Activated T-helper 2 cell treated with anti-CD3 and anti-CD28 coated beads, Interferon-gamma antibody, Interleukin-2, Interleukin-4, amounts not matched to agents 10 μg/mL and 5 μg/mL and 100 μg/mL, durations not matched to agents 14 hours and 24 hours and 36 hours (primary cell): ENCODE measurements at places on chromosomes 2 and 18. TPM values are rescaled to one million over a fixed set of nuclear protein-coding genes. Genes with fewer than 3 reads are reported as not detected.
A peak's percentile ranks its signal among the peaks of the same experiment; 100 is the strongest.

Gene UGT1A1
- not detected in 2 replicates for total RNA-seq

Gene SRD5A2
- total RNA-seq = not detected in 2 replicates

Gene ACTG2
- total RNA-seq = 0.14 and 0.21 TPM in 2 replicates

Gene ASAP2
- 0.74 and 0.96 TPM in 2 replicates for total RNA-seq

Gene NCK2
- 72.4 and 73.9 TPM in 2 replicates for total RNA-seq

DNA sequence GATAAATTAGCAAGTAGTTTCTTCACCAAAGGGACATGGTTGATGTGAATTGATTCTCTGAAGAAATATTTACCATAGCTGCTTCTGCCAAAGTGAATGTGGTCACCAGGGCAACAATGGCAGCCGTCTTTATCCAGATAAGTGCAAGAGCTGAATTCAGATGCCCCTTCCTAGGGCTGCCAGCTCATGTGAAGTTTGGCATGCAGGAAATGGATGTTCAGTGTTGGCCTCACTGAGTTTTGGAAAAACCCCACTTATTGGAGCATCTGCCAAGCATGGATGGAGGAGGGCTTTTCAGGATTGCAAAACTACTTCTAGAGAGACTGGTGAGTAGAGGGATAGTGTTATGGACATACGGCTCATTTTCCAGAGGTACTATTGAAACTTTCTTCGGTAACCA is 80.8 kb downstream of the FMNL2 start:
- DNase-seq = no peak
- H3K36me3 ChIP-seq = peaks cover 10% of the 10 kb centered on the region
- no peak overlapping the region for H3K4me3 ChIP-seq
- H3K27me3 ChIP-seq = peaks cover 2% of the 10 kb centered on the region

DNA sequence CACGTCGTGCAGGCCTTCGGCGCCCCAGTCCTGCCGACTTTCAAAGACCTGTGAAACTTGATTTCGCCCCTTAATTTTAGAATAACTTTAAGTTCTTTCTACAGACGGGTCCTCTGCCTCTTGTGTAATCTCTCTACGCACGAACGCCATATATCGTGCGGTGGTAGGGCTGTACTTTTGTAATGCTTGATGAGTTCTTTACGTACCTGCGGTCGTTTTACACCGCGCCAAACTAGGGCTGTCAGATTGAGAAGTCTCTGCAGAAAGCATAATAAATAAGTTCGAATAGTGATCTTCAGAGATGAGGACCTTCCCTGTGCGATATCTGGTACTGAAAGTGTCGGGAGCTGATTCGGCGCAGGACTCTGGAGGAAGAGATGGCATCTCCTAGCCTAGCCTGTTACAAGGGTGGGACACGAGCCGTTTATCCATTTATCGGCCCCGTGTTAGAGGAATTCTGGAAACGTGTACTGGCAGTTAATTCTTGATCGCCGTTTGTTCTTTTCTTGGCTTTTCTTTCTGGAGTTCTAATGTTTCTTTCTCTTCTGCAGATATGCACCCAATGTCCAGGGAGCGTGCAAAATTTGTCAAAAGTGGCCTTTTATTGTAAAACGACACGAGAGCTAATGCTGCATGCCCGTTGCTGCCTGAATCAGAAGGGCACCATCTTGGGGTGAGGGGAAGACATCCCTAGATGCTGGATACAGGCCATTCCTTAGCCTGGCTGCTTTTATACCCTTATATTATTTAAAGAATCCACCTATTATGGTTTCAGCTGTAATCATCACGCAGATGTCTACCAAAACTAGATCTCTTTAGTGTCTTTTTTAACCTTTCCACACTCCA is 781 bp upstream of the SLC5A6 start:
- H3K27ac ChIP-seq = peak overlapping the region; percentile 99
- no peak for DNase-seq
- H3K4me3 ChIP-seq = peak overlapping the region; percentile 98
- H3K36me3 ChIP-seq = peaks cover 64% of the 10 kb centered on the region
- no peaks in the 10 kb centered on the region for H3K27me3 ChIP-seq
- peaks cover 33% of the 10 kb centered on the region for H3K4me1 ChIP-seq

DNA sequence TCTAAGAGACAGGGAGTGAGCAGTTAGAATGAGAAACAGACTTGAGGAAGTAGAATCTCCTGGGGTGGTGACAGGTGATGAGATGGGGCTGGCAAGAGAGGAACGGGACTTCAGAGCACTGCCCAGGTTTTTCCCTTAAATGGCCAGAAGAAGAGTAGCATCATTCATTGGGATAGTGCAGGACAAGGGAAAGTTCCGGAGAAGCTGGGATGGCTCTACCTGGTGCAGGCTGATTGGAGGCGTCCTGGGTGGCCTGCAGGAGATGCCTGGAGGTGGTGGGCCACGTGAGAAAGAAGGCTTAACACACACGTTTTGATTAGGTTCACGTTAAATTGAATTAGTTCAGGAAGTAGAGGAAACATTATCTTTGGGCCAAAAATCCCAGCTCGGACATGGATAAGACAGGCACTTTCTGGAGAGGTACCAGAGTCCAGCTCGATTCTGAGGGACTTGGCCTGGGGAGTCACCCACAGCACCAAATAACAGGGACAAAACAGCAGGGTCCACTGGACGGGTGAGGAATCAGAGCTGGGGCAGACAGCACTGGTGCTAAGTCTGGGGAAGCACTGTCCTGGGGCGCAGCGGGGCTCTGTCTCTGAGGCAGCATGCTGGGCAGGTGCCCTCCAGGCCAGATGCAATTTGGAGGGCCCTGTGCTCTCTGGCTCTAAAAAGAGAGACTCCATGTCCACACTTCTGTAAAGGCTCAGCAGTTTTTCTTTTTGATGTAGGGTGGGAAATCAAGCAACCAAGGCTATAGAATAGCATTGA is 512.3 kb upstream of the RAB6C start:
- H3K27ac ChIP-seq = no peak overlapping the region
- no peak overlapping the region for H3K4me3 ChIP-seq
- H3K4me1 ChIP-seq = no peaks in the 10 kb centered on the region
- no peaks in the 10 kb centered on the region for H3K27me3 ChIP-seq
- DNase-seq = no peak

DNA sequence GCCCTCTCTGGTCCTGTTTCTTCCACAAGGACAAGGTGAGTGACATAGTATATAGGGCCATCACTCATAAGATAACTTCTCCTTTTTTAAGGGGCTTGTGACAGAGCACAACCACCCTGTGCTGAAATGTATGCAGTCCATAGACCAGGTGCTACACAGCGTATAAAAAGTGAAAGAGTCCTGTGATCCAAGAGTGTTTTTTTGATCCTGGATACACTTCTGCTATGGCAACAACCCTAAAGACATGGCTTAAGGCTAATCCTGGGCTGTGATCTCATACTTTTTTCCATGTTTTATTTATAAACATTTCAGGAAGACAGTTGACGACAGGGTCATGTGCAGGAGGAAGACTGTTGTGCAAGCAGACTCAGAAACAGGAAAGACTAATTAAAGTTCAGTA is 400.5 kb upstream of the TCF4 start:
- no peak for DNase-seq
- no peaks in the 10 kb centered on the region for H3K4me1 ChIP-seq
- no peak overlapping the region for H3K4me3 ChIP-seq
- H3K36me3 ChIP-seq = no peaks in the 10 kb centered on the region

DNA sequence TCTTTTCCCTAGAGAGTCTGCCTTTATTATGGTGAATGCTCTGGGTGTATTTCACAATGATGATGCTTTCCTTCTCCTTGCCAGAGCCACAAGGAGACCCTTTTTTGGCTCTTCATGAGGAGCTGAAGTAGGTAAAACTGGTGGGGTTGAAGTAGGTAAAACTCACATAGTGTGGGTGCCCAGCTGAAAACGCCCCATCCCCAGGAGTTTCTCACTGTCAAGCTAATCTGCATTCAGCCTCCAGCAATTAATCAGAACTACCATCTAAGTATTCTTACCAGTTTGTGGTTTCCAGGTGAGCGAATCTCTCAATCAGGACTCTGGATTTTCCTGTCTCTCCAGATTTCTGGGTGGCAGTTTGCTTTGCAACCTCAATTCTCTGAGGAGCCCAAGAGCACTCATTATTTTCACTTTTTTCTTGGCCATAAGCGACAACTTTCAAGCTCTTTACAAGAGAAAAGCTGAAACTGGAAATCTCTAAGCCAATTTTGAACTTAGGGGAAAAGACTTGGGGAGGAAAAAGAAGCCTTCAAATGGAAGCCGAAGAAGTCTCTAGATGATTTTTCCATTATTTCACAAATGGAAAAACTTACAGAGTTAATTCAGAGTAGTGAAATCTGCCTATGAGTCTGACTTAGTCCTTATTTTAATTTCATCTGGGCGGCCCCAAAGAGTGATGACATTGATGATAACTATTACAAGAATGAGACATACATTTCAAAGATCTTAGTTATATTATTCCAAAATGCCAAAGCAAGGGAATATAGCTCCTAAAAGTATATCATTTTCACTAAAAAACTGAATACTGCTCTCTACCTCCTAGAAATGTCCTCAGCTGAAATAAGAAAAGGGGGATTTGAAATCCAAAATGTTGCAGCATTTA is 121.4 kb upstream of the MAP3K20 start:
- no peak for DNase-seq
- H3K36me3 ChIP-seq = no peaks in the 10 kb centered on the region
- H3K4me3 ChIP-seq = no peak overlapping the region
- H3K27ac ChIP-seq = no peak overlapping the region
- no peaks in the 10 kb centered on the region for H3K27me3 ChIP-seq

DNA sequence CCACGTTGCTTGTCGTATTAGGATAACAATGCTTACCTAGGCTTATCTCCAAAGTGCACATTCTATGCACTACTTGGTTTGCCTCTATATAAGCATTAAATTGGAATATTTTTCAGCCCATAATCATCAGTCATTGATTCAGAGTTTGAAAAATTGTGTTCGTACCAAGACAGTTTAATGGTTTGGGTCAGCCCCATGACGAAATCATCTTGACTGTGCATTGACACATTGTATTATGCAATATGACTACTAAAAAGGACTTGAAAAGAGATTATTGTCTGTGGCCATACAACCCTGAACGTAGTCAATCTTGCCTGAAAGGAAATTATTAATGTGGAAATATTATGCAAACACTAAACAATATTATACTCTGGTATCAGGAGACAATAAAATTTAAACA is 141.3 kb downstream of the EML6 start:
- peaks cover 11% of the 10 kb centered on the region for H3K4me1 ChIP-seq
- no peak overlapping the region for H3K4me3 ChIP-seq
- no peaks in the 10 kb centered on the region for H3K36me3 ChIP-seq

- no peak for DNase-seq
- no peak overlapping the region for H3K27ac ChIP-seq
Observed at GRCh38 chr2:5339473-5339872, 352.7 kb upstream of the SOX11 start.

GRCh38 chr2:128444816-128445522 is 126.3 kb upstream of the HS6ST1 start:
- no peaks in the 10 kb centered on the region for H3K36me3 ChIP-seq
- no peak for DNase-seq
- peaks cover 2% of the 10 kb centered on the region for H3K27me3 ChIP-seq

DNA sequence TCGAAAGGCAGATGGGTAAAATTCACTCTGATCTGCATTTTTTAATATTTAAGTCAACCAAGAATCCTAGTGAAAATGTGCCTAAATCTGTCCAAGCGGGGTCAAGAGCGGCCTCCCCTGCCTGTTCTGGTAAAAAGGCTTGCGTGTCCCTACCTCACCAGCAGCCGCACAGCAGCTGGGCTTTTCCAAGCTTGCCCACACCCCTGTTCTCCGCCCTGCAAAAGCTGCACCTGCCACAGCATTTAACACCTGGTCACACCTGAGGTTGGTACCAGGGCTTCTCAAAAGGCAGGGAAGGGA is 25.8 kb upstream of the TMEM182 start:
- peaks cover 30% of the 10 kb centered on the region for H3K4me1 ChIP-seq
- H3K4me3 ChIP-seq = peak overlapping the region; percentile 96
- no peaks in the 10 kb centered on the region for H3K27me3 ChIP-seq
- no peak for DNase-seq
- H3K27ac ChIP-seq = peak overlapping the region; percentile 89

DNA sequence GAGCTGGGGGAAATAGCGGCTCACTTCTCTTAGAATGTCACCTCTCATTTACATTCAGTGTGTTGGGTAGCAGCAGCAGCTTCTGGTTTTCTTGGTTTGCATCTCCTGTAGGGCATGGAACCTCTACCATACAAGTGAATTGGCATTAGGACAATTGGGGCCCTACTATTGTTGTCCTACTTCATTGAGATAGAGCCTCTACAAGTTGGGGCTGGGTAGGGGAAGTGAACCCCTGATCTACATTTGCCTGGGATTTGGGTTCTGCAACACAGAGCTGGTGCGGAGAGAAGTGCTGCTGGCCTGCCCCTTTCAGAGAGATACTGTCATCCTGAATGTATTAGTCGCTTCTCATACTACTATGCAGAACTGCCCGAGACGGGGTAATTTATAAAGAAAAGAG is 391.6 kb upstream of the HS6ST1 start:
- no peak for DNase-seq
- no peak overlapping the region for H3K4me3 ChIP-seq
- H3K27me3 ChIP-seq = peaks cover 23% of the 10 kb centered on the region

DNA sequence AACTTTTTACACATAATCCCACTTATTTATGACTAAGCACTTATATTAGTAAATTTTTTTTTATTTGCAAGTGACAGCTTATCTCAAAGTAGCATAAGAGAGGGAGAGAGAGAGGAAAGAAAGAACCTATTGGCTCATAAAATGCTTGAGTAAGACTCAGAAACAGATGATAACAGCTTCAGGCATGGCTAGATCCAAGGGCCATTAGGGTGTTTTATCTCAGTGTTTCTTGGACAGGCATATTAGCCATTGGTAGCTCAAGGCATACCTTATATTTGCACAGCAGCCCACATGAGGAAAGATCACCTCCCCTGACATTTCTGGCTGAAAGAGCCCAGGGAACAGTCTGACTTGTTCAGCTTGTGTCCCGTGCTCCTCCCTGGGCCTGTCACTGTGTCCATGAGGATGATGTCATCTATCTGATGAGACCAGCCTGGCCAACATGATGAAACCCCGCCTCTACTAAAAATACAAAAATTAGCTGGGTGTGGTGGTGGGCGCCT is 64.4 kb downstream of the IL1R2 start:
- no peaks in the 10 kb centered on the region for H3K36me3 ChIP-seq
- H3K4me3 ChIP-seq = no peak overlapping the region
- DNase-seq = no peak

GRCh38 chr2:20704886-20705285 is 37.9 kb downstream of the GDF7 start:
- H3K4me3 ChIP-seq = no peak overlapping the region
- no peak for DNase-seq
- H3K36me3 ChIP-seq = peaks cover 2% of the 10 kb centered on the region
- peaks cover under 1% of the 10 kb centered on the region for H3K4me1 ChIP-seq

DNA sequence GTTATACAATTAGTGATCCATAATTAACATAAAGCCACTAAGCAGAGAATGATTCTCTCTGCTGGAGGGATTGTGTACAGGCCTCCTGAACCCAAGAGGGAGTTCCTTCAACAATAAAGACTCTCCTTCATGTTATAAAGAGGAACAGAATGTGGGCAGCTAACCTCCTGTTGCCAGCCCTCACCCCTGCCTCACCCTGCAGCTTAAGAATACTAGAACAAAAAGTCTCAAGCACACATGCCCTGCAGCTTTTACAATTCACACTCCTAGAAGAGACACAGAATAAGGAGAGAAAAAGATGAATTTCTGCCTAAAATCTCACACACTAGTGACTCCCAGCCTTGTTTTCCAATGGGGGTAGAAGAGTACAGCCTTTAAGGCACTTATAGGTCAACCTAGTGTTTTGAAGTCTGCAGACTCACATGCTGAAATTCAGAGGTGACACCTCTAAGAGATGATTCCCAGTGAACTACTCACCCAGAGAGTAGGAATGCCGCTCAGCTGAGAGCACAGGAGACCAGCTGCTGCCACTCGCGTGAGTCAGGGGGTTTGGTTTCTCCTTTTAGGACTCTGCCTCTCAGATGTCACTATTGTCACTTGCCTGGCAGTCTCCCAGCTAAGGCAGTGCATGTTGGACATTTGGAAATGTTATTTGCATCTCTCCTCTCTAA is 32.5 kb upstream of the IL1RL1 start:
- peaks cover 9% of the 10 kb centered on the region for H3K36me3 ChIP-seq
- DNase-seq = no peak
- peak overlapping the region; percentile 34 for H3K27ac ChIP-seq
- no peaks in the 10 kb centered on the region for H3K27me3 ChIP-seq
- no peak overlapping the region for H3K4me3 ChIP-seq
